ENCODE measurements at places on chromosomes 1 and 21.

DNA sequence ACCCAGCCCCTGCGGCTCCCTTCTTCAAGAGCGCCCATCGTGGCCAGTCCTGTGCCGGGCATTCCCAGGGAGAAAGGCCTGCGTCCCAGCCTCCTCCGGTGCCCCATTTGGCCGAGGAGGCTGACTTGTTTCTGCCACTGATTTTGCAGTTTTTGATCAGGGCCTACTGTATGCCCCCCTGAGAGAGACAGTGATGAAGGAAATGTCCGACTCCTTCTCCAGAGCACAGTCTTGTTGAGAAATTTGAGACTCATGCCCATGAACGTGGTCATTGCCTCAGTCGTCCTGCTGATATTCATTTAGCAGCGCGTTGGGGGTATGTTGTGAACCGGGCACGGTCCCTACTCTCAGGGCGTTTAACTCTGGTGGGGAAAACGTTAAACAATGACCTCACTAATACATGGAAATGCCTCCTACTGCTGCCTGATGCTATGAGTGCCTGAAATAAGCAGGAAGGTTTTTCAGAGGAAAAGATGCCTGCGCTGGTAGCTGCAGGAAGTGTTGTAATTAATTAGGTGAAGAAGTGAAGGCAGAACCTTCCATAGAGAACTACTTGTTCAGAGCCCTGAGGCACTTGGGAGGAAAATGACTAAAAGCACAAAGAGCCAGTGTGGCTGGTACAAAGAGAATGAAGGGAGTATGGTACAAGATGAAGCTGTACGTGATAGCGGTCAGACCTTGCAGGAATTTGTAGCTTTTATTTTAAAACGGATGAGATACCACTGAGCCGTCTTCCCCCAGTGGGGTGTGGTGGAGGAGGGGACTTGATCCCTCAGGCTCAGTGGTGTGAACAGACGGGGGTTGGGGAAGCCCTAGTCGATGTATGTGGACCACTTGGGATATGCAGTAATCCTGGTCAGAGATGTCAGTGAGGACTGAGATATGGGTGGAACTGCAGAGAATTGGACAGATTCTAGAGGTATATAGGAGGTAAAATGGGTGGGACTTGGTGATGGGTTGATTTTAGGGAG is 730 bp downstream of the ZCCHC17 start:
- no peak for DNase-seq

- no peak for DNase-seq
Observed at GRCh38 chr1:79679916-79680315, 673.4 kb upstream of the ADGRL4 start.

- no peak for DNase-seq
Observed at GRCh38 chr1:2594001-2594640, 7.5 kb downstream of the PRXL2B start.

- DNase-seq, result no peak
Observed at GRCh38 chr1:9719978-9720722, 68.6 kb downstream of the PIK3CD start.

DNA sequence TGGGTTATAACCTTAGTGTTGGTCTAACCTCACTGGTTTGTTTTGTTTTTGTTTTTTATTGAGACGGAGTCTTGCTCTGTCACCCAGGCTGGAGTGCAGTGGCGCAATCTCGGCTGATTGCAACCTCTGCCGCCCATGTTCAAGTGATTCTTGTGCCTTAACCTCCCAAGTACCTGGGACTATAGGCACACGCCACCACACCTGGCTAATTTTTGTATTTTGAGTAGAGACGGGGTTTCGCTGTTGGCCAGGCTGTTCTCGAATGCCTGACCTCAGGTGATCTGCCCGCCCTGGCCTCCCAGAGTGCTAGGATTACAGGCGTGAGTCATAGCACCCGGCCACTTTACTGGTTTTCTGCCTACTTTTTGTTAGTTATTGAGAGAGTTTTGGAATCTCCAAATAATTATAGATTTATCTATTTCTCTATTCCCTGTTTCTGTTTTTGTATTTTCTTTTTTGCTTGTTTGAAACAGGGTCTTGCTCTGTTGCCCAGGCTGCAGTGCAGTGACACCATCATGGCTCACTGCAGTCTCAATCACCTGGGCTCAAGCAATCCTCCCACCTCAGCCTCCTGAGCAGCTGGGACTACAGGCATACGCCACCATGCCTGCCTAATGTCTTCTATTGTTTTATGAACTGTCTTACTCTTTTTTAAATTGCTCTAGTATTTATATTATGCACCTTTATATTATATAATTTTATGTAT is 21.4 kb downstream of the SMG7 start:
- no peak for DNase-seq

GRCh38 chr21:29800056-29800455 is 139.7 kb downstream of the GRIK1 start:
- no peak for DNase-seq

- DNase-seq, result no peak
Observed at GRCh38 chr1:103416681-103417286, 108.7 kb upstream of the RNPC3 start.
